ENCODE measurements at places on chromosomes 11 and 22. TPM values are rescaled to one million over a fixed set of nuclear protein-coding genes. Genes with fewer than 3 reads are reported as not detected.

Gene RAB38
- total RNA-seq, result 1.8 TPM

Gene TOP3B
- 35.4 TPM for total RNA-seq

Gene CAPN5
- total RNA-seq, result 17.3 TPM

Gene PATL1
- 9.2 TPM for total RNA-seq

Gene CTSF
- 15.4 TPM for total RNA-seq

Gene LIPT2
- total RNA-seq, result 2.0 TPM

Gene PATE3
- total RNA-seq, result not detected

Gene RBMXL2
- not detected for total RNA-seq

Gene TRIM77
- total RNA-seq, result not detected

Gene MS4A3
- total RNA-seq, result not detected

Gene SLC5A1
- not detected for total RNA-seq

Gene GLYATL1
- 0.98 TPM for total RNA-seq

Gene TRPM5
- not detected for total RNA-seq

Gene KCNC1
- not detected for total RNA-seq

Gene NDUFS8
- 94.4 TPM for total RNA-seq
